ENCODE measurements at places on chromosomes 2 and 18.

DNA sequence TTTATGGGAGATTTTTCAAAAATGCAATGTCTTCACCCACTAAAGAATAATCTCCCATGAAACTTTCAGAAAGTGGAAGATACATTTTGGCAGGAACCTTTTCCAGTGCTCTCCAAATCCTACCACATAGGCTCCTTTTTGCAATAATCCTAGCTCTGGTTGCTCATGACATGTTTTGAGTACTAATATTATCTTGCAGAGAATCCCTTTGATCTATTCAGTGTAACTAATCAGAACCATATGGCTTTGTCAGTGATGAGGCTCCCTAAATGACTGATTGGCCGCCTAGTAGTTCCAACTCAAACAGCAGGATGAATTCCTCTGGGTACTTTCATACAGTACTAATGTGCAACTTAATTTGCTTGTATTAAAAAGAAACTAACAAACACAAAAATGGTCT is 544.0 kb upstream of the FAM98A start:
- no peak for DNase-seq

GRCh38 chr2:40072442-40073232 is 293.6 kb upstream of the THUMPD2 start:
- no peak for DNase-seq

- no peak for DNase-seq
These were observed 2.7 kb downstream of the ID2 start for GRCh38 chr2:8684540-8684877.

GRCh38 chr2:61581716-61582115 is 43.6 kb upstream of the XPO1 start:
- DNase-seq, result no peak

DNA sequence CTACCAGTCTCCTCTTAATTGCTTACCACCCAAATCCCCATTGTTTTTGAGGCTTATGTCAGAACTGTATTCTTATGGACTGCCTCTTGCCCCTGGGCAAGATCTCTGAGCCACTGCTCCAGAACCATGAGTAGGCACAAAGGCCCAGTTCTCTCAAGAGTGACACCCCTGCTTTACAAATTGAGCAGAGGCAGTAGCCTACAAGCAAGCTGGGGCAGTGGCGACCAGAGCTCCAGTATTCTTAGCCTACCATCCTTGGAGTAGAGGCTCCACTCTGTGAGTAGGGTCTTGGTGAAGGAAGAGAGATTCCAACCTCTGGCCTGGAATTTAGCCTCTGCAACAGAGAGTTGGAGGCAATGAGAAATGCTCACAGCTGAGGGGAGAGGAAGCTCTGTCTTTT is 36.5 kb downstream of the WDR75 start:
- DNase-seq, result no peak

- no peak for DNase-seq
These were observed 11.4 kb upstream of the GALNT5 start for GRCh38 chr2:157245846-157246764.

DNA sequence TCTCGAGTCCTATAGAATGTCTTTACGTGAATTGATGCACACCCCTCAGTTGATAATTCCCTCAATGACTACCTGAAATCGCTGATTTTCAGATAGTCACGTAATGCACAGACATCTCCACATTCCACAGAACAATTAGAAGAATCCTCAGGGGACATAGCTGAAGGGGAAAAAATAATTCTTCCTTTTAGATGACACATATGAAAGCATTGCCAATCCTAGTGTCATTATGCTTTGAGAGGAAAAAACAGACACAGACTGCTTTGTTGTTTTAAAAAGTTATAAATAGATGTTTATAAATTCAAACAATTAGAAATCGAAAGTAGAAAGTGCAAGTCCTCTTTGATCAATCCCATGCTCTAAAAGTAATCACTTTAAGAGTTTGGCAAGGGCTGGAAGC is 100.6 kb upstream of the FN1 start:
- no peak for DNase-seq

DNA sequence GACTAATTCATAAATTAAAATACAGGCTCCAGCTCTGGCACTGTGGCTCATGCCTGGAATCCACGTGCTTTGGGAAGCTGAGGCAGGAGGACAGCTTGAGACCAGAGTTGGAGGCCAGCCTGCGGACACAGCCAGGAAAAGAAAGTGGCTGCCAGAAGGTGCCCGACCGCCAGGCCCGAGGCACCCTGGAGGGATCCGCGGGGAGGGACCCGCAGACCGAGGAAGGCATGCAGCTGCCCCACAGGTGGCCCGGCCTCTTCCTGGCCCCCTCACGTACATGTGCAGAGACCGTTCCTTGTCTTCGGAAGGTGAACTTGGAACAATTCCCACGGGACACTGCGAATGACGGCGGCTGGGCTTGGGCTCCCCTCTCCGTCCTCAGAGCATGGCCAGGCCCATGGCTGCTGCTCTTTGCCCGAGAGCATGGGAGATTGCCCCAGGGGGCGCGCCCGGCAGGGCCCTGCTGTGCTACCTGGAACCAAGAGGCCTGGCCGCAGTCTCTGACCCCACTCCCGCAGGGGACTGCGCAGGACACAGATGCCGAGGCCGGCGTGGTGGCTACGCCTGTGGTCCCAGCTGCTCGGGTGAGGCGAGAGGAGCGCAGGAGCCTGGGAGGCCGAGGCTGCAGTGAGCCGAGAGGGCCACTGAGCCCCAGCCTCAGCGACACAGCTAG is 55.6 kb upstream of the IMP4 start:
- no peak for DNase-seq

- no peak for DNase-seq
These were observed 104.9 kb upstream of the NDUFV2 start for GRCh38 chr18:8997634-8998033.

- no peak for DNase-seq
These were observed 901.4 kb downstream of the DCDC2C start for GRCh38 chr2:4604767-4605166.

DNA sequence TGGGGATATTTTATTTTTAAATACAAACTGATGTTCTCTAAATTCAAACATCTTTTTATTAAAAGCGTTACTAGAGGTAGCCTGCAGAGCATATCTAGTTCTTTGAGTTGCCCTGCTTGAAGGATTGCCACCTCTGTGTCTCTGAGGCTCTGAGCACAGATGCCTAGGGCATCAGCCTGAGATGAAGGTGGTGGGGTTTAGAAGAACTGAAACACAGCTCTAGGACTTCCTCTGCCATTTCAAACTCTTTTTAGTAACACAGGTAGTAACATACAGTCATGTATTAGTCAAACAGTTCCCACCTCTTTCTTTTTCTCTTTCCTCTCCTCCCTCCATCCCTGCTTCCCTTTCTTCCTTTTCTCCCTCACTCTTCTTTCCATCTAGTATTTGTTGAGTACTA is 57.6 kb downstream of the TTC21B start:
- DNase-seq, result no peak

GRCh38 chr2:187003611-187004010 is 154.6 kb upstream of the ZSWIM2 start:
- no peak for DNase-seq

DNA sequence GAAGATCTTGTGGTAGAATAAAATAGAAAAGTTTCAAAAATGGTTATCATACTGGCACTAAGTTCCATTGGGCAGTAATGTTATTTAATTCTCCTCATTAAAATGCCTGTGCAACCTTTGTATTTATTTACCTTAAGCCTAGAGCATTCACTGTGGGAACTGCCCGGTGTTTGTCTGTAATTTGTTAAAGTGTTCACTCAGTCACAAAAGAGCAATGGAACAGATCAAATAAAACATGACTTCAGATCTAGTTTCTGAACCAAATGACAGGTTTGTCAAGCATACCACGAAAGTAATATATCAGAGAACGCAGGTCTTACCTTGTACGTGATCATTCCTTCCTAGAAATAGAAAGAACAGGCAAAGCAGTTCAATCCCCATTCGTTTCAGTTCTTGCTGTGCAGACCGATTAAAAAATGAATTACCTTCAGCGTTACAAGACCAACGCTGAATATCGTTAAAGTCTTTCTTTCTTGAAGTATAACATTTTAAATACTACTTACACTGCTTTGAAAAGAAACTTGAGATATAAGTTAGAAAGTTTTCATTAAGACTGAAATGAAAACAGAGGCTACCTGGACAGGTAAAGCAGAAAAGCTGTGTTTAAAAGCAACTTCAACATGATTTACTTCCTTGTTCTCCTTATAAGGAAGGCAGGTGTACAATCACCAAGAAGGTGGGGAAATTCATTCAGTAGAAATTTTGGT is at the start of gene ITGB6:
TSS of gene ITGB6 (minus strand) at position 590 of the 707 bp plus-strand sequence. CDS start at position 381, 209 bp downstream.
- no peak for DNase-seq

- no peak for DNase-seq
These were observed 40.7 kb downstream of the RHOB start for GRCh38 chr2:20487392-20488174.

GRCh38 chr2:38634684-38635083 is 31.2 kb upstream of the GALM start:
- DNase-seq, result no peak

- DNase-seq, result no peak
These were observed 193.8 kb downstream of the CMPK2 start for GRCh38 chr2:6671913-6672312.

DNA sequence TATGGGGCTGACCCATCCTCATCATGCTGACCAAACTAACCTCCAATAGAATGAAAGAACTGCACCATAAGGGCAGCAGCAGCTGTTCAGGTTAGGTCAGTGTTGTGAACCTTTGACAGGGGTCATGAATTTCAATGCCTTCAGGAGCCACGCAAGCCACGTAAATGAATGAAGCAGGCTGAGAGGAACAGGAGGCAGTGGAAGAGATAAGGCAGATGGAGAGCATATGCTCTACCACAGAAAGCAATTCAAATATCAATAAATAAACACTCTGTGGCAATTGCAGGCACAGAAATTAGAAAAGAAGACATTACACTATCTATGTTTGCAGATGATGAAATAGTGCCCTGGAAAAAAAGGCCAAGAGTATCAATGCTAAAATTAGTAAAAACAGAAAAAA is 56.3 kb downstream of the SCG2 start:
- no peak for DNase-seq

DNA sequence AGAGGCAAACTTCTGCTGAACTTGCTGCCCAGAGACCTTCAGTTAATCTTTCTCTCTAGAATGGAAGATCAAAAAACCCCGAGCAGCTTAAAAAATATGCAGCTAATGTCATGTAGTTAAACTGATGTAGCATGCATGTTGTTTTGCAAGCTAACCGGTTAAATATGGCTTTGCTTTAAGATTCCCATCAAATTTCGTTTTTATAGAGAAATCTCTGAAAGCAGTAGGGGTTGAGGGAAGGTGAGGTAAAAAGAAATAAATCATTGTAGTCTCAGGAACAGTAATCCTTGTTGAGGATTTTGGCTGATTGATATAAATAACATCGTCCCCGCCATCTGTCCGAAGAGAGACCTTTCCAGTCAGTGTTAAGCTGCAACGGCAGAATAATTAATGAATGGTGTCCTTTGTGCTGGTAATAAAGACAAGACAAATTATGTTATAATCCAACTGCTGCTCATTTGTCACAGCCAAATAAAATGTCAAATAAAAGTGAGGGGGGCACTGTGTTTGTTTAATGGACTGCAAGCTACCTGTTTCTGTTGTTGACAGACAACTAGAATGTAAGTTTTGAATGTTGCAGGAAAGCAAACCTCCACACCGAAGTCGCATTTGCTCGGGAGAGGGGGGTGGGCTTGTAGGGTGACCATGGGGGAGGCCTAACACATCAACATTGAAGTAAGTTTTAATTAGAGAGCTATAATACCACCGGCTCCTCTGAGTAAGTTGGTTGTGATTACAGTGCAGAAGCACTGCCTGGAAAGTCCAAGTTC is 555.5 kb downstream of the ARHGAP15 start:
- DNase-seq, result no peak

DNA sequence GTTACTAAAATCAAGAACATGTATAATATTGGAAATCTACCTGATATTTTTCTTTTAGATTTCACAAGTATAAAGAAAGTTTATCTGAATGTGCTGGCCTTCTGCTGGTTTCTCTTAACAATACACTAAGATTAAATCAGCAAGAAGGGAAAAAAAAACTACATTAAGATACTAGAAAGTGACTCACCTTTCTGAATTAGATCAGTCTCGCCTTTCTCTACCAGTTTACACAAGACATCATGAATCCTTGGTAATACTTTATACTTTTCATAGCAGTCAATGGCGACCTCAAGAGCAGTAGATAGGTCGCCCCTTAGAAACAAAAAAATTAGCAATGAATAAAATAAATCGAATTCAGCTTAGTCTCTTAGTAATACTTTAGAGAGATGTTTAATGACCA is 61.2 kb downstream of the LRPPRC start:
- DNase-seq, result no peak

DNA sequence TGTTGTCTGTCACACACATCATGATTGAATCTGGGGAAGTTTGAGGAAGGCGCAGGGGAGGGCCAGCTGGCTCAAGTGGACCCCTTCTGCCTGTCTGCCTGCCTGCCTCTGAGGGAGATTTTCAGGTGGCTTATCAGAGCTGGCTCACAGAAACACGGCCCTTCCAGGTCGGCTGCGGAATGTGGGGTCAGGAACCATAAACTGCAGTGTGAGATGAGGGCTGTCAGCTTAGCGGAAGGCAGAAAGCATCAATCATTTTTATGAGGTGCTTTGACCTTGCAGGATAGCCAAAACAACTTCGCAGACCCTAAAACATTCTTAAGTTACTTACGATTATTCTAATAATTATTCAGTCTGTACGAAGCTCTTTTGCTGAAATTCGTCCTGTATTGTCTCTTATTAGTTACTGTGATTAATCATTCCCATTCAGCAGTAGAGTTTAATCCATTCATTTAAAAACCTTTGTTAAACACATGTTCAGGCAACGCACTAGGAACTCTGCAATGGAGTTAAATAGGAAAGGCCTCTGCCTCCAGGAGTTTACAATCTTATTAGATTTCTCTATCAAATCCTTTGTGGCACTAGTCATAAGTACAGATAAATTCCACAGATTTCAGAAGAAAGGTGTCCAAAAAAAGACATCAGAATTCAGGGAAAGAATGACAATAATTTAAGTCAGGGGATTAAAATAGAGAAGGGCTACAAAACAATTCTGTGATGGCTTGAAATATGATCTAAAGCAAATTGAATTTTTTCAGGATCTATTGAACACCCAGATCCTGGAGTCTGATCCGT is 371.6 kb downstream of the HRH4 start:
- no peak for DNase-seq

DNA sequence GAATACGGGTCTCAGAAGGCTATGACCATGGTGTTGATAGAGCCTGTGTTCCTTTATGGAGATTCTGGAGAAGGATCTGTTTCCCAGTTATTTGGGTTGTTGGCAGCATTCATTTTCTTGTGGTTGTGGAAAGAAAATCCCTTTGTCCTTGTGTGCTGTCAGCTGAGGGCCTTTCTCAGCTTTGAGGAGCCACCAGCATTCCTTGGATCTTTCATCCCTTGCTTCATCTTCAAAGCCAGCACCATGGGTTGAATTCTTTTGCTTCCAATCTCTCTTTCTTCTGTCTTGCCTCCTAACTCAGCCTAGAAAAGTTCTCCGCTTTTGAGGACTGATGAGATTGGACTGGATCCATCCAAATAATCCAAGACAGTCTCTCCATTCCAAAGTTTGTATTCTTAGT is 103.2 kb upstream of the MMADHC start:
- DNase-seq, result no peak

DNA sequence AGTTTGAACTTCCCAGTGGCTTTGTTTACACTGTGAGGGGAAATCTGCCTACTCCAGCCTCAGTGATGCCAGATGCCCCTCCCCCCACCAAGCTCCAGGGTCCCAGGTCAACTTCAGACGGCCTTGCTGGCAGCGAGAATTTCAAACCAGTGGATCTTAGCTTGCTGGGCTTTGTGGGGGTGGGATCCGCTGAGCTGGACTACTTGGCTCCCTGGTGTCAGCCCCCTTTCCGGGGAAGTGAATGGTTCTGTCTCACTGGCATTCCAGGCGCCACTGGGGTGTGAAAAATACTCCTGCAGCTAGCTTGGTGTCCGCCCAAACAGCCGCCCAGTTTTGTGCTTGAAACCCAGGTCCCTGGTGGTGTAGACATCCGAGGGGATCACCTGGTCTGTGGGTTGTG is 70.0 kb upstream of the NEUROD1 start:
- no peak for DNase-seq

Measured in activated CD8-positive, alpha-beta memory T cell treated with anti-CD3 and anti-CD28 coated beads for 1 hour (primary cell).